ENCODE measurements at places on chromosomes 7 and 10.
A peak's percentile ranks its signal among the peaks of the same experiment; 100 is the strongest.

DNA sequence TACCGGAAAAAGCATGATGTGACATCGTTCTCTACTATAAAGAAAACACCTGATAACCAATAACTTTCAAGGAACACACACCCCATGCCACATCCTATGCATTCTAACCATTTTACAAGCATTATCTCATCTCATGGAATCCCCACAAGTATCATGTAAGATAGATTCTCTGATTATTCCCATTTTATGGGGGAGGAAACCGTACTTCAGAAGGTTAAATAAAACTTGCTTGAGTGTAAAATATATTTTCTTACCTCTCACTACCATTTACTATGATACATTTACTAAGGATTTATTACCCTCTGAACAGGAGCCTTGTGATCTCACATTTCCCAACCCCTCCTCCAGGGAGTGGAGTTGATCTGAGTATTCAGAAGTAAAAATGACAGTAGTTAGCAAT is 522.7 kb downstream of the CNTNAP2 start:
- no peak for DNase-seq

- no peak for DNase-seq
Observed at GRCh38 chr7:30411173-30411572, 67.4 kb downstream of the NOD1 start.

- no peak for DNase-seq
Observed at GRCh38 chr7:19991936-19992335, 218.5 kb upstream of the TMEM196 start.

GRCh38 chr10:74518061-74518460 is 308.3 kb upstream of the KAT6B start:
- no peak for DNase-seq

- DNase-seq, result no peak
Observed at GRCh38 chr10:132687893-132688579, 97.9 kb downstream of the NKX6-2 start.

DNA sequence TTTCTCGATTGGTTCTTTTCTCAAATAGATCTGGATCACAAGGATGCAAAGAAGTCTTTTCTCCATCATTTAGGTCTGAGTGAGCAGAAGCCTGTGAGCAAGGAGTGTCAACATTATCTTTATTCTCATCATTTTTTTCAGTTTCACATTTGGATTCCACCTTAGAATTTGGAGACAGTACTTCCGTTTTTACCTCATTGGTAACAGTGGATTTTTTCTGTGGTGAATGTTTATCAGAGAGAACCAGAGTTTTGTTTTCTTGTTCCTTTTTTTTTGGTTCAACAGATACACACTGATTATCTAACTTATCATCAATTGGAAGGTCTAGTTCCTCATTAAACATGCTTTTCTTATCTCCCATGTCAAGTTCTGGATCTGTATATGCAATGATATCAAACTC is 151.3 kb downstream of the GALNT11 start:
- DNase-seq, result no peak

DNA sequence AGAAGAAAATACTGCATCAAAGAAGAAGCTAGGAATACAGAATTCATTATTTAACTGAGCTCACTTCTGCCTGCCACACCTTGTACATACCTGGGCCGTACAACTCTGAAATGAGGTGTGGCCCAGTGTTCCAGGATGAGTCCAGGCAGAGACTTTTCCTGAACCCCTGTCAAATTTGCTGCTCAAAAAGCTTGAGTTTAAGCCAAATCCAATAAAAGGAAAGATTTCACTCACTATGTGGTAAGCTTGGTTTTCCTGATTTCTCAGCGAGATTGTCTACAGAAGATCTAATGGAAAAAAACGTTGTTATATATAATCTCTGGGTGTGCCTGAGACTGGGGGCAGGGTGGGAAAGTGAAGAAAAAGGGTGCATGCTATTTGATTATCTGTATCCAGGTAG is 72.1 kb upstream of the EGFR start:
- DNase-seq, result no peak

GRCh38 chr7:156515911-156516790 is 124.4 kb upstream of the RNF32 start:
- no peak for DNase-seq

- peak; percentile 70 for DNase-seq
Observed at GRCh38 chr10:1420661-1421362, 316.5 kb downstream of the ADARB2 start.

GRCh38 chr7:140478246-140479061 is 851 bp downstream of the MKRN1 start:
- peak; percentile 37 for DNase-seq

- no peak for DNase-seq
Observed at GRCh38 chr10:4001811-4002210, 216.8 kb upstream of the KLF6 start.

DNA sequence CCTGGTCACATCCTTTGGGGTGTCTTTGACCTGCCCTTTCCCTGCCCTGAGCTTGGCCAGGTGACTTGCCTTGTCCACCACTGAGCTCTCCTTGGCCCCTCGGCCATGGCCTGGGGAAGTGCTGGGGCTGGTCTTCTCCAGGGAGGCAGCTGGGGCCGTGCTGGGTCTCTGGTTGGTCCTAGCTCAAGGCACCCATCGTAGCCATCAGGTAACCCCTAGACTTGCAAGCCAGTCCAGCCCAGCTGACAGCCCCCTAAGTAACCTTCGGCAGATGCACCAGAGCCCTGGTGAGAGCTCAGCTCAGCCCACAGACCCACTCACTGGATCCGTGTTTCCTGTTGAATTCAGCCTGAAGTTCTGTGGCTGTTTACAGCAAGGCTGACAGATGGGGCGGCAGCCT is 176.2 kb upstream of the SHH start:
- DNase-seq, result no peak

- no peak for DNase-seq
Observed at GRCh38 chr7:3649678-3650440, 348.8 kb downstream of the SDK1 start.

- DNase-seq, result no peak
Observed at GRCh38 chr7:122901250-122901649, 15.0 kb upstream of the CADPS2 start.

GRCh38 chr10:88783724-88784123 is 18.8 kb upstream of the LIPM start:
- DNase-seq, result no peak

GRCh38 chr7:93279541-93279940 is 47.4 kb downstream of the VPS50 start:
- DNase-seq, result no peak

DNA sequence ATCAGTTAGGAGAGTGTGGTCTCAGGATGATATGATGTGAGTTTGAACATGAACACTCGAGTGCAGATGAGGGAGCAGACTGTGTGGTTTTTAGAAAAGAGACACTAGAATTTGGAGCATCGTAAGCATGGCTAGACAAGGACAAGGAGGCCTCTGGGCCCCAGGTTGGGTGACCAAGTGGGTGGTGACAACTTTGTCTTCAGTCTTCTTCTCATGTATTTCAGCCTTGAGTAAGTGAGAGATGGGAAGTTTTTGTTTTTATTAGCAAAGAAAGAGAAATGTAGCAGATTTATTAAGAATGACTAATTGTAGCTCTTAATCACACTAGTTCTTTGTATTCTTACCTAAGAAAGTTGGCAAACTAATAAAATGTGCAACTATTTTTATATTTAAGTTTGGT is 16.3 kb downstream of the TES start:
- no peak for DNase-seq

- DNase-seq, result no peak
Observed at GRCh38 chr10:130461631-130462030, 325.4 kb downstream of the GLRX3 start.

DNA sequence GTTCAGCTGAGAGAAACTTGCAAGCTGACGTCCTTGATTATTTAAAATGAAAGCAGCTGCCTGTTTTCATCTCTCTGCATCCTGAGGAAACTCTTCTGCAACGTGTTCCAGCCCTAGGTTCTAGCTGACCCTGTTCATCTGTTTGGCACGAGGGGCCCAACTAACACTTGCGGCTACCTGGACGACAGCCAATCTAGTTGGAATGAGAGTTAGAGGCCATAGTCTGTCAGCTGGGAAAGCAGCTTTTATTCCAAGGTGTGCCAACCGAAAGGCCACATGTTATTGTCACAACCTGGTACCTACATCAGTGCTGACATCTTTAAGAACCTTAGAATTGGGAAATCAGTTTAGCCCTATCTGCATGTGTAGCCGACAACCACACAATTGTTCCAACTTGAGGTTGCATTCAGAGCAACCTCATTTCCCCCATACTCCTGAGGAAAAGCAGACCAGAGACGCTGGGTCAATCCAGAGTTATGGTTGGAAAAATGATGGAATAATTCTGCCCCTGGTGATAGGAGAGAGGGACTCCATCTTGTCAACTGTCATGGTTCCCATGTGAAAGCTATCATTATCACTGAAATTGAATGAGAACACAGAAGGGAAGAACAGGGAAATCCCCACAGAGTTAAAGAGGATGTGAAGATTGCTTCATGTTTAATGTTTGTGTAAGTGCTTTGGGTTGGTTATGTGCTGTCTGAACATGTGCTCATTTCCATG is 121.6 kb downstream of the EGFR start:
- DNase-seq, result no peak

DNA sequence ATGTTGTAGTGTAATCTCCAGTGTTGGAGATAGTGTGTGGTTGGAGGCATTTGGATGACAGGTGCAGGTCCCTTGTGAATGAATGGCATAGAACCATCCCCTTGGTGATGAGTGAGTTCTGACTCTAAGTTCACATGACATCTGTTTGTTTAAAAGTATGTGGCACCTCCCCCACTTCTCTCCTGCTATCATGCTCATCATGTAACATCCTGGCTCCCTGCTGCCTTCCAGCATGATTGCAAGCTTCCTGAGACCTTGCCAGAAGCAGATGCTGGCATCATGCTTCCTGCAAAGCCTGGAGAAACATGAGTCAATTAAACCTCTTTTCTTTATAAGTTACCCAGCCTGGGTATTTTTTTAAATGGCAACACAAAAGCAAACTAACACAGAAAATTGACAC is 499.0 kb upstream of the SEMA3D start:
- DNase-seq, result no peak

DNA sequence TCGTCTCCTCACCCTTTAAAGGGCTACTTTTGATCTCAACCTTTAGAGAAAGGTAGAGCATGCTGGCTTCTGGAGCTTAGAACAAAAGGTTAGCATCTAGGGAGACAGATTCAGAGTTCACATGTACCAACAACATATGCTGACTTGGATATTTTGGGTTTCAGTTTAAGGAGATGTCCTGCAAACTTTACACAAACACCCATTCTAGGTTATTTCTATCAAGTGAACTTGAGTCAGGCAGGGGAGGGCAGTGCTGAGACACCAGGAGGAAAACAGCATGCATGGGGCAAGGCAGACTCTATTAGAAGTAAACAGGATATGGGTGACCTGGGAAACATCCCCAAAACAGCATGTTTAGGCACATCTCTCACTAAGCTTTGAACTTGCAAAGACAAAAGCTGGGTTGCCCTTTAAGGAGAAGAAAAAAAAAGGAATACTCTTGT is 43.8 kb downstream of the ARL4A start:
- DNase-seq, result no peak

GRCh38 chr10:78782441-78782840 is 286.3 kb upstream of the ZMIZ1 start:
- no peak for DNase-seq

DNA sequence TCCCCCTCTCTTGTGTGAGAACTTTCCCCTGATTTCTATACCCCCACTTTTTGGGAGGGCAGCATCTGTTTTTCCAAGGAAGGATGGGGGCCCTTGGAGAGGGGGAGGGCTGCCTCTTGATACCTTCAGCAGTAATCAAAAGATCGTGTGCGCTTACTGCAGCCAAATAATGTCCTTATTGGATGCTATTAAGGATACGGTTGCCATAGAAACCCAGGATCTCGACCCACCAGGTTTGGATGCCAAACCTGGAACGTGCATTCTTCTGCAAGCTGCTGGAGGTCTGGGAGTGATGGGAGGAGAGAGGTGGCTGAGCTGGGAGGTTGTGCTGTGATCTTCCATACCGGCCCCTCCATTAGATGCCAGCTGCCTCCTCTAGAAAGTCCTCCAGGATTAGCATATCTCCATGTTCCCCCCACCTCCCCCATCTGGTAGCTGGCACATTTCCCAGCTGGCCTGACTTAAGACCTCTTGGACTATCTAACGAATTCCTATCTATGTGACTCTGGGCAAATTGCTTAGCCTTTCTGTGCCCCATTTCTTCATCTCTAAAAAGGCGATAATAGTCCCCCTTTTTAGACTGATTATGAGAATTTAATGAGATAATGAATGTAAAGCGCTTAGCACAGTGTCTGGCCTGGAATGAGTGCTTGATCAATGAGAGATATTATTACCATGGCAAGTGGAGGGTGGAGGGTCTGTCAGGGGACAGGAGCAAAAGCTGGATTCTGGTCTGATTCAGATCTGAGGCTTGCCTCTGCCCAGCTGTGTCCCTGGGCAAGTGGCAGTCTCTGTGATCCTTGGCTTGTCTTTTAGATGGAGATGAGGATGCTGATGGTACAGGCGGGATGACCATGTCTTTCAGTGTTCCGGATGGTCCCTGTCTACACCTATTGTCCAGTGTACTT is 78.5 kb upstream of the PCBD1 start:
- no peak for DNase-seq

- no peak for DNase-seq
Observed at GRCh38 chr7:157876469-157877285, 539.9 kb downstream of the DNAJB6 start.

DNA sequence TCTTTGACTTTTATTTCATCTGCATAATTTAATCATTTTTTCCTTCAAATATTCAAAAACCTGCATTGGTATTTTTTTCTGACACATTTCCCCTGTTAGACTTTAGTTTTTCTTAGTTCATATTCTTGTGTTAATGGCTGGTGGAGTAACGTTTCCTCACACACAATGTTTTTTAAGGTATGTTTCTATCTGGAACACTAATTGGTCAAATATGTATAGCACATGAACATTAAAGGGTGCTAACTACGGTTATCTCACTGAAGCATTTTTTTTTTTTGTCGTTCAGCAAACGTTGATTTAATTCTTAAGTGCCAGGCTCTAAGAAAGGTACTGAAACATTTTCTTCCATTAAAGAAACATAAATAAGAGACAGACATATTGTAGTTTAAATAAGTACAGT is 87.7 kb downstream of the PTPRZ1 start:
- no peak for DNase-seq

GRCh38 chr7:42154173-42154572 is 82.8 kb downstream of the GLI3 start:
- no peak for DNase-seq

DNA sequence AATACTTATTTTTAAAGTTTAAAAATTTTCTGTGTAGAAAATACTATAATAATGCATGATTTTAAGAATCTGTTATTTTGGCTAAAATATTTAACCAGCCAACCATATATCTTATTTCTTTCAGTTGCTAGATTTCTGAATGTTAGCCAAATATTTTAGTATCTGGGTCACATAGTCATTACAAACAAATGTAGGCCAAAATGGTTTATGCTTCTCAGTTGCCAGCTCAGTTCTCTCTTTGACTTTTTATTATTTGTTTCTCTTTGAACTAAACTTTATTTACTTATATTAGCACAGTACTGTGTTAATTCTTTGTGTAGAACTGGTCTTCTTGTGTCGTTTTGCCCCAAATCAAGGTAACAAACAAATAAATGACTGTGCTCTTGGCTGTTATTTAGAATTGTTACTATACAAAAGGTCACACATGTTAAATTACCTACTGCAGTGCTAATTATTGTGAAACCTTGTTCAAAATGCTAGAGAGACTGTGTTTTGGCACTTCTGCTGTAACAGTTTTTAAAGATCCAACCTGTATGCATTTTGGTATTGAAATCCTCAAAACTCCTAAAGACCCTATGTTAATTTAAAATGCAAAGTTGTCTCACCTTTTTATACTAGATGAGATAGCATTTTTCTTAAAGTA is 39.8 kb downstream of the ZEB1 start:
- no peak for DNase-seq

GRCh38 chr7:108146070-108146842 is 16.1 kb upstream of the LAMB4 start:
- DNase-seq, result peak; percentile 39

GRCh38 chr10:23171232-23171876 is 20.8 kb upstream of the PTF1A start:
- no peak for DNase-seq
